NCI-H748 treated with DMSO at 0.1 percent for 48 hours (cell line): ENCODE measurements at places on chromosomes 2 and 18.

GRCh38 chr18:21474621-21475020, 125.9 kb downstream of the ESCO1 start:
- no peak for DNase-seq

GRCh38 chr2:33583194-33583938, 15.7 kb downstream of the FAM98A start:
- DNase-seq: no peak

DNA sequence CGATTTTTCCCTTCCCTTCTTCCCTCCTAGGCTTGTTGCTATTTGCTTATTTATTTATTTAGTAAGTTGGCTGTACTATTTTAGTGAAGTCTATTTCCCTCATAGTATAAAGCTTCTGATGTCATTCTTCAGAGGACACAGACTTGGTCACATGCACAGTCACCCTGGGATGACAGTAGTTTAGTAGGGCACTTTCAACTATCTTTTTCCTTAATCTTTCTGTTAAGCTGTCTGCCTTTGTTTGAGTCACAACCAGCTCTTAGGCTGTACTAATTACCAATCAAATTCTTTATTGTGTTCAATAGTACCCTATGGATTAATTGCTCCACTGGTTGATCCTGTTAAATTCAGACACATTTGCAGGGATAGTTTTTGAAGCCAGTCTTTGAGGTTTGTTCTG, 26.9 kb upstream of the RAB31 start:
- no peak for DNase-seq

GRCh38 chr2:189014449-189015138, 40.4 kb downstream of the COL3A1 start:
- no peak for DNase-seq

DNA sequence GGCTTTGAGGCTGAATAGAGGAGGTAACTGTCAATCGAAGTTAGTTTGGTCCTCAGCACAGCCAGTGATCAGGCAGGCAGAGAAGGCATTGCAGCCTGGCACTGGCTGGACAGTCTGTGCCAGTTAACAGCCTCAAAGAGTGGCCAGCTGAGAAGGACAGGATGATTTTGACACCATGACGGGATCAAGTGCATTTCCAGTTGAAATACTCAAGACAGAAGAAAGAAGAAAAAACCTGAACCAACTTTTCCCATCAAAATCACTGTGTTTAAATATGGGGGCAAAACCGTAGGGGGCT, 96.7 kb upstream of the ZCCHC2 start:
- no peak for DNase-seq

DNA sequence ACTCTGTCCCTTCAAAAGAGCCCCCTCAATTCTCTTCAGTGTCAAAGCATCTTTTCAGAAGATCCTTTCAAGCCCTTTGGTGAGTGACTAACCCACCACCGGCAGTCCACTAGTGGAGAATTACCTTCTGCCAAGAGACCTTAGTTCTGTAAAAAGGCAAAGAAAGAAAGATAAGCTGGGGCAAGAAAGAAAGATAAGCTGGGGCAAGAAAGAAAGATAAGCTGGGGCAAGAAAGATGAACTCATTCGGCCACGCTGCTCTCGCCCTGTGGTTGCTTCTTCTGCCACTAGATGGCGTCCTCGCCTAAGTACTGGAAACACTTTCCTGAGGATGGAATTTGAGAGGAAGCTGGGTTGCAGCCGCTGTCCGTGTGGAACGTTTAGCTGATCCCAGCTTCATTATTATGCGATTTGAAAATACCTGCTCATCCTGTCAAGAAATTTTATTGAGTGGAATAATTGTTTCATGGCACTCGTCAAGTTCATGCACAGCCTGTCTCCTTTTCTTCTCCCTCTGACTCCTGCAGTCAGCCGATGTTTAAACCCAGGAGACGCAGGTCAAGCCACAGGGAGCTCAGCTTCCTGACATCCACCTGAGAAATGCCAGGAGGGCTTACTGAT, 17.3 kb upstream of the ANXA4 start:
- DNase-seq: peak; percentile 64
